ENCODE measurements at places on chromosomes 7 and 10.

GRCh38 chr7:64887756-64888508 lies 15.1 kb upstream of the ZNF273 start:
- DNase-seq = no peak

DNA sequence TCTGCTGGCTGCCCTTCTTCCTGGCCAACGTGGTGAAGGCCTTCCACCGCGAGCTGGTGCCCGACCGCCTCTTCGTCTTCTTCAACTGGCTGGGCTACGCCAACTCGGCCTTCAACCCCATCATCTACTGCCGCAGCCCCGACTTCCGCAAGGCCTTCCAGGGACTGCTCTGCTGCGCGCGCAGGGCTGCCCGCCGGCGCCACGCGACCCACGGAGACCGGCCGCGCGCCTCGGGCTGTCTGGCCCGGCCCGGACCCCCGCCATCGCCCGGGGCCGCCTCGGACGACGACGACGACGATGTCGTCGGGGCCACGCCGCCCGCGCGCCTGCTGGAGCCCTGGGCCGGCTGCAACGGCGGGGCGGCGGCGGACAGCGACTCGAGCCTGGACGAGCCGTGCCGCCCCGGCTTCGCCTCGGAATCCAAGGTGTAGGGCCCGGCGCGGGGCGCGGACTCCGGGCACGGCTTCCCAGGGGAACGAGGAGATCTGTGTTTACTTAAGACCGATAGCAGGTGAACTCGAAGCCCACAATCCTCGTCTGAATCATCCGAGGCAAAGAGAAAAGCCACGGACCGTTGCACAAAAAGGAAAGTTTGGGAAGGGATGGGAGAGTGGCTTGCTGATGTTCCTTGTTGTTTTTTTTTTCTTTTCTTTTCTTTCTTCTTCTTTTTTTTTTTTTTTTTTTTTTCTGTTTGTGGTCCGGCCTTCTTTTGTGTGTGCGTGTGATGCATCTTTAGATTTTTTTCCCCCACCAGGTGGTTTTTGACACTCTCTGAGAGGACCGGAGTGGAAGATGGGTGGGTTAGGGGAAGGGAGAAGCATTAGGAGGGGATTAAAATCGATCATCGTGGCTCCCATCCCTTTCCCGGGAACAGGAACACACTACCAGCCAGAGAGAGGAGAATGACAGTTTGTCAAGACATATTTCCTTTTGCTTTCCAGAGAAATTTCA lies 1.7 kb downstream of the ADRB1 start:
- no peak for DNase-seq

DNA sequence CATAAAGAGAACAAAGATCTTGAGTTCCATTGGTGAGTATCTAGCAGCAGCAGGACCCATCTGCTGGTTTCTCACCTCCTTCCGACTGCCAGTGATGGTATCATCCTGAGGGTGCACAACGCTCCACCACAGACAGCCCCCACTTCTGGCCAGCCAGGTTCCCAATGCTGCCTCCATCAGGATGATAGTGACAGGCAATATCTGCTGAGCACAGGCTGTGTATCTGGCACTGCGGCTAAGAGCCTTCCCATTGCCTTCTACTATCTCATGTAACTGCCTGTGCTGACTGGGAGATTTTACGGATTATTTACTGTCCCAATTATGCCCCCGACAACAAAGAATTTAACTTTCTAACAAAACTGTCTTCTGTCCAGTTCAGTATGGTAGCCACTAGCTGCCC lies 352.4 kb upstream of the AOAH start:
- DNase-seq = no peak

DNA sequence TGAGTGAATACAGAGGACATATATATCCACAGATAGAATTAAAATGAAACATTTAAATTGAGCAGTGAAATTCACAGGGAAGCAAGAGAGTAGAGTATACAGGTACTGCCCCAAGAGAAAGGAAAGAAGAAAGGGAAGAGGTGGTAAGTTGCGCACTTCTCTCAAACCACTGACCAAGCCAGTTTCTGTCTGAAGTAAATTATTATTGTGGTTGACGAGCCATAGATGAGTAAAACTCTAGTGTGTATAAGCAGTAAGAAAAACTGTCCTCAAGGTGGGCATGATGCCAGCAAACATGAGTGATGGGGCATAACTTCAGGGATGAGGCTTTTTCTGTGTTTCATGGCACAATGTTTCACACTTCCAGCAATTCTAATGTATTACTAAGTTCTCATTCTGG lies 4.4 kb upstream of the BET1 start:
- DNase-seq = peak; percentile 21

DNA sequence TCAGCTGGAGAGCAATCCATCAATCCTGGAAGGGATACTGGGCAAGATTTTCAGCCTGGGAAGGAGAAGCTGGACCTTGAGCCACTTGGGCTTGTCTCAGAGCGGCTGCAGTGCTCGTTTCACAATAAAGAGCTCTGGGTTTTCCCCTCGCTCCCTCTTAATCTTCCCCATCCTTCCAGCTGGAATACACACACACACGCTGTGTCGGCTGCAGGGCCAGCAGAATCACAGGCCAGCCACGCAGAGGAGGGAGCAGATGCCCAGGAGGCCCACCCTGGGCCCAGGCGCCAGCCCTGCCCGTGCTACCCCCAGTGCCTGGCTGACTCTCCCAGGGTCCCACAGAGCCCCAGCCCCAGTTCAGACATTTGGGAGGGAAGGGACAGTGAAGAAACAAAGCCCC lies 255.1 kb downstream of the TNS3 start:
- DNase-seq = peak; percentile 44

DNA sequence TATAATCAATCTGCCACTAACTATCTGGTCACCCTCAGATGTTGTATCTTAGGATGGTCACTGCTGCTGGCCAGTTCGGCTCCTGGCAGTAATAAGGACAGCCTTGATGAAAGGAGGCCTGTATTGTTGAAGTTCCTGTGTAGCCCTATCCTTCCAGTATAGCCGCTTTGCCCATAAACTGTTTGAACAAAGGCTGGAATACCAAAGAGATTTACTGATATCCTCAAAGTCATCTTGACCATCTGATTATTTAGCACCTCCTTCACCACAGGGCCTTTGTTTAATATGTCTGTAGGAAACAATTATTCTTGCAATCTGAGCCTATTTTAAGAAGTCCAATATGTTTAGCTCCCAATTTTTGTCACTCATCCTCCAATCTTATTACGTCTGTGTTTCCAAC lies 77.7 kb downstream of the HYCC1 start:
- DNase-seq = no peak

DNA sequence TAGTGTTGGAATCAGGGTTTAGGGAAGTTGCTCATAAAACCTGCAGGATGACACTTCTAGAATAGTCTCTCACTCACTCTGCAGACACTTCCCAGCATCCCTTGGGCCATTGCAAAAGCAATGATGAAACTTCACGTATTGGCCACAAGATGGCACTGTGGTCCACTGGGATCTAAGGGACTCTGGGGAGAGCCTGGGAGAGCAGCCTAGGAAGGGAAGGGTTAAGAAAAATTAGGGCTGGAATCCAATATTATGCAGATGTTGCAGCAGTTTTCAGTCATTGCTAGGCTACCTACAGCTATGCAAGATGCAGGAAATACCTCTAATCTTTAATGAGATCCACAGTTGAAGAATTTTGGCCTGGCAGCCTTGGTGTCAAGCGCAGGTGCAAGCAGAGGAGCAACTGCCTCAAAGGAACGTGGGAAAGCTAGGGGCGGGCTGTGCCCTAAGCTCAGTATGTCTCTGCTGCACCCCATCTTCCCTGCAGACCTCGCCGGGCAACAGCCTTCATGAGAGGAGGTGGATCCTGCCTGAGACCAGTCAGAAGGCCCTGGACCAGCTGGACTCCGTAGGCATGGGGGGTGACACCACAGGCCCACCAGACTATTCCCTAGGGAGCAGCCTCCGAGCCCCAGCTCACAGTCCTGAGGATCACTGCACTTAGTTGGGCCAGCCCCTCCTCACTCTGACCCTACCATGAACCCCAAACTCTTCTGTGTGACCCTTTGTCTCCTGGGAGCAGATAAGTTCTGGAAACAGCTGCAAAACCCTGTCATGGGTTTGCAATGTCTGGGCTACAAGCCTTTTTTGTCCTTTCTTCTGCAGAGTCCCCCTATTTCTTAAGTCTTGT lies 127.9 kb upstream of the PRSS58 start:
- DNase-seq = peak; percentile 76

DNA sequence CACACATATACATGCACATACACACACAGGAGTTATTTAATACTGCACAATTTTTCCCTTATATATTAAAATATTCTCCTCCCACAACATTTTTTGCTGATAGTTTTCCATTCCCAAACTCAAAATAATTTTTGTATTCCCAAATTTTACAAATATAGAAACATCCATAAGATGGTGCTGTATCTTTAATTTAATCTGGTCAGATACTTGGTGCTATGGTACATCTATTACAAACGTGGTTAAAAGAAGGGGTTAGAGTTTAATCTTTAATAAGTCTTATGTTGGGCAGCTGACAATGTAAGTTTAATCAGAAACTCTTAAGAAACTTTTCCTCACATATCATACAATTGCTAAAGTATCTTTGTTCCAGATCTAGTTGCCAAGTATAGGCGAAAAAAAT lies 10.2 kb upstream of the CADPS2 start:
- DNase-seq = no peak

Data from EH (cell line).